ENCODE measurements at places on chromosomes 4 and X.
A peak's percentile ranks its signal among the peaks of the same experiment; 100 is the strongest.

GRCh38 chrX:19370061-19370460 is 26.3 kb downstream of the PDHA1 start:
- no peak for DNase-seq

DNA sequence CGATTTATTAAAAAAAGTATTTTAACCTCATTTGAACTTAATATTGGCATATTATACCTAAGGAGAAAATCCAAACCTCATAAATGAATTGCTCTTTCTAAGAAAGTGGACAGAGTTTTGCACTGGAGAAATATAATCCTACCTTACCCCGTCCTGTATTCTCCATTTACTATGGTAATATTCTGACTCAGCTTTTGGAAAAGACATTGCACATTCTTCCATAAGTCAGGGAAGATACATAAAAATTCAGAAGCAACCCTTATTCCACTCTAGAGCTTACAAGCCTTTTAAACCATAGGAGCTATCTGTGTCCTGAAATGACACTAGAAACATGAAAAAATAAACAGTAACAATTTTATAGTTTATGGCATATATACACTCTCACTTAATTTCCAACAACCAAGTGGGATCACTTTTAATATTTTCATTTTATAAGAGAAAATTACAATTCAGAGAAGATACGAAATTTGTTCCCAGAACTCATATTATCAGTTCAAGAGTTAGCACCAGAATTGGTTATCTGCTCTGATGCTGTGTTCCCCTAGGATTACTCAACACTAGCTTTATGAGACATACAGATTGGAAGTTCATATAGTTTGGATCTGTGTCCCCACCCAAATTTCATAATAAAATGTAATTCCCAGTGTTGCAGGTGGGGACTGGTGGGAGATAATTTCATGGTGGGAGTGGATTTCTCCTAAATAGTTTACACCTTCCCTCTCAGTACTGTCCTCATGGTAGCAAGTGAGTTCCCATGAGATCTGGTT is 359.4 kb downstream of the ARAP2 start:
- no peak for DNase-seq

DNA sequence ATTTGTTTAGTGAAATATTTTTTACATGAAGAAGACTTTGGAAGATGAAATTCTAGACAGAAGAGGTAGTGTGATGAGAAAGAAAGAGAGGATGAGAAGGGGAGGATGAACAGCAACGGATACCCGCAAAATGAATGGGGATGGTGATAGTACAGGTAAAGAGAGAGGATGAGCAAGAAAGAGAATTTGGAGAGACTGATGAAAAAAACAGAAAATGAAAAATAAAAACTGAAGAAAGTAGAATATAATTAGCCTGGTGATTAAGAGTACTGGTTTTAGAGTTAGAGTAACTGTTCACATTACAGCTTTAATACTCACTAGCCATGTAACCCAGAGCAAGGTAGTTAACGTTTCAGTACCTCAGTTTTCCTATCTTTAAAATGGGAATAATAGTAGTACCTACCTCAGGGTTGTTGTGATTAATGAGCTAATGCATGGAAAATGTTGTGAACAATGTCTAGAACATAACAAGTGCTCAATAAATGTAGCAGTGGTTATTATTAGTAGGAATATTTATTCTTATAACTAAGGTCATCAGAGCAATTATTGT is 54.9 kb upstream of the ANTXR2 start:
- DNase-seq = no peak

- DNase-seq = no peak
Measured at GRCh38 chr4:90456891-90457290, 329.7 kb downstream of the CCSER1 start.

GRCh38 chr4:173264245-173264644 is 69.9 kb downstream of the HMGB2 start:
- no peak for DNase-seq

- DNase-seq = no peak
Measured at GRCh38 chr4:6308899-6309643, 39.4 kb downstream of the WFS1 start.

GRCh38 chr4:99790796-99791617 is 25.6 kb upstream of the DAPP1 start:
- DNase-seq = no peak

DNA sequence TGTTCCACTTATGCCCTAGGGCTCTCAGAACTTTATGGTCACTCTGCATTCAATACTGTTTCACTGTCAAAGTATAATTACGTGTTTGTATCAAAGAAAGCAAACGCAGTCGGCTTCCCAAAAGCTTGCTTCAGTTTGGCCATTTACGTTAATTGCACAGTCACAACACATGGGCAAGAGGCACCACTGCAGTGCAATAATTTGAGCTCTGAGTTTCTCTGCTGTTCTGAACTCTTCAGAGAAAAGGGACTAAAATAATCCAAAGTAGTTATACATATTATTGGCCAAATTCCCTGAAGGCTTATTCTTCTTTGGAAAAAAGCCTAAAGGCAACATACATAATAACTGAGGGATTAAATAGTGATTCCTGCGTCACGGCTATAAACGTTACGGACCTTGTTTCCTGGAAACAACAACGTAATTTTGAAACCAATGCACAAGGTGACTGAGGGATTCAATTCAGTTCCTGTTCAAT is 51.3 kb downstream of the RNF150 start:
- DNase-seq = no peak

DNA sequence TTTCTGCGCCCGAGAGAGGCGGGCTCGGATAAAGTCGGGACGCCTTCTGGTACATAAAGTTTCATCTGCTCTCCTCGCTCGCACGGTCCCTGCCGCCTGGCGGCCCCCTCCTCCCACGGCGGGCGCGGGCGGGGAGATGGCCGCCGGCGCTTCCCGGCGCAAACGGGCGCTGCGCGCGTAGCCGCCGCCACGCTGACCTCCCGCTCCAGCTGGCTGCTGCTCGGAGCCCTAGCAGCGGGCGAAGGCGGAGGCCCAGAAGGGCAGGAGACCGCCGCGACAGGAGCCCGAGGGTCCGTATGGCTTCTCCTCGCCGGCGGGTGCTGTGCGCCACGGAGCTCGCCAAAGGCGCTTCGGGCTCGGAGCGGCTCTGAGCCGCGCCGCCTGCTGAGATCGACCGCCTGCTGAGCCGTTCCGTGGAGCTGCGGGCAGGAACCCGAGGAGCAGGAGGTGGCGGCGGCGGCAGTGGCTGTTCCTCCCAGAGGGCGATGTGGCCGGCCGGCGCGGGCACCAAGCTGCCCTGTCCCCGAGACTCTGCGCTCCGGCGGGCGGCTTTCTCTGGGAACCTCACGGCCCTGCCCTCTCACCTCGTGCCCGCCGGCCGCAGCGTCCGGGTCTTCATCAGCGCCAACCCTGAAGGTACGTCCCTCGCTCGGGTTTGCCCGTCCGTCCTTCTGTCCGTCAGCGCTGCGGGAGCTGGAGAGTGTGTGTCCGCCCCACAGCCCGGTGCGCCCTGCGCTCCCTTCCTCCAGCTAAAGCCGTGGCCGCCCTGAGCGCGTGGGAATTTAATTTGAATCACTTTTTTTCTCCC is at the start of gene NWD2:
Gene NWD2 (plus strand): TSS at position 161 of the 808 bp plus-strand sequence. CDS start 325 bp downstream, at position 486.
- DNase-seq = no peak

GRCh38 chrX:9267415-9267814 is 197.4 kb upstream of the TBL1X start:
- peak; percentile 1 for DNase-seq

GRCh38 chrX:36978886-36979285 is 29.3 kb upstream of the FAM47C start:
- DNase-seq = no peak

GRCh38 chr4:105633241-105633640 is 75.2 kb downstream of the INTS12 start:
- DNase-seq = peak; percentile 41

DNA sequence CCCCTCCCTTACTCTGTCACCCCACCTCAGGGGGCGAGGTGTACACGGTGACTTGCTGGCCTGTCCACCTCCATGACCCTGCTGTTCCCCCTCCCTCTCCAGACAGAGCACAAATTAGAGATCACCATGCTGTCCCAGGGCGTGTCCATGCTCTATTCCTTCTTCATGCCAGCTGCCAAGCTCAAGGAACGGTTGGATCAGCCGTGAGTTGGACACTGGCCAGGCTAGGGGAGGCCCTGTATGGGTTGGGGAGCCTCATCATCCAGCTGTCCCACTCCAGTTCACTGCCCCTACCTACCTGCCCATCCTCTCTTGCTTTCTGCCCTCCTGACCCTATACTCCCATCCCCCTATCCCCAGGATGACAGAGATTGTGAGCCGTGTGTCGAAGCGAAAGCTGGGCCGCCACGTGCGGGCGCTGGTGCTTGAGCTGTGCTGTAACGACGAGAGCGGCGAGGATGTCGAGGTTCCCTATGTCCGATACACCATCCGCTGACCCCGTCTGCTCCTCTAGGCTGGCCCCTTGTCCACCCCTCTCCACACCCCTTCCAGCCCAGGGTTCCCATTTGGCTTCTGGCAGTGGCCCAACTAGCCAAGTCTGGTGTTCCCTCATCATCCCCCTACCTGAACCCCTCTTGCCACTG is 3.9 kb upstream of the CDK16 start:
- DNase-seq = no peak

DNA sequence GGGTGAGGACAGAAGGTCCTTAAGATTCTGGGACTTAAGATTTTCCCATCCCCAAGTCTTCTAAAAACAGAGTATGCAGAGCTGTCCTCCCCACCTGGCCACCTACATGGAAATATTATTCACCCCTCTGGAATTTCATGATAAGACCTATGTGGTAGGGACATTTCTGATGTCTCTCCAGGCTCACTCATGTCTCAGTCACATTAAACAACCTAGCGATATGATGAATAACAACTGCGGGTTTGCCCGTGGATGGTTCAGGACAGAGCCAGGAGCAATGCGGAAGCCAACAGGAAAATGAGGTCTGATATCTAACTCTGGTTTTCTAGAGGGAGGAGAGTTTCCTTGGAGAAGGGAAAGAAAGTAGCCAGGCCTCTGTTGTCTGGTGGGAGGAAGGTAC is 47.4 kb downstream of the TEX13A start:
- peak; percentile 1 for DNase-seq

- DNase-seq = no peak
Measured at GRCh38 chr4:13627178-13627605, 333 bp downstream of the BOD1L1 start.

DNA sequence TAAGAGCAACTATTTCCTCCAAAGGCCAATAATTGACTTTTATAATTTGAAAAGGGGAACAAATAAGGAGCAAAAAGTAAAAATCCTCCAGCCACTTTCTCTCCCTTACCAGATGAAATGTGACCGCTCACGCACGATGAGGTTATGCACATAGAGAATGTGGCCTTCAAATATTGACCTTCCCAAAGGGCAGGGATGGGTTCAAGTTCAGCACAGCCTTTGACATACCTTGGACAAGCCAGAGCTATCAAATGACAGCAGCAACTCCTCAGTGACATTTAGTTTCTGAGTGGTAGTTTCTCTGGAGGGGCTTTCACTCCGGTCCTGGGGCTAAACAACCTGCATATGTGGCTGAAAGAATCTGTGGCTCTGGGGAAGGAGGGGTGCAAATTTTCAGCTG is 50.7 kb downstream of the AMOT start:
- DNase-seq = no peak

GRCh38 chr4:153927451-153927850 is 138.6 kb upstream of the SFRP2 start:
- no peak for DNase-seq

DNA sequence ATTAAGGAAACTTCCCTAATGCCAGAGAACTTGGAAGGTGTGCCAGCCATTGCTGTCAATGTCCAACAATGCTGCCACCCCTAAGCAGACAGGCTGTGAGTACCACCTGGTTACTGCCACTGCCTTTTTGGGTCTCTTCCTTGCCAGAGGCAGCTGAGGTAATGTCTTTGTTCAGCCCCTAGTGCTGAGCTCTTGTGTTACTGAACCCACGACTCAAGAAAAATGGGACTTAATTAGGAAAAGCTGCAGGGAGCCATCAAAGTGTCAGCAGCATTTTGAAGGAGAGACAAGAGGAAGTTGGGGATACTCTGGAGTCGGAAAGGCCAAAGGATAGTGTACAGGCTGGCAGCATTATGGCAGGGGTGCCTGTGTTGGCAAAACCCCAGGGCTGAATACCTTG is 283.7 kb downstream of the AFF2 start:
- DNase-seq = no peak

DNA sequence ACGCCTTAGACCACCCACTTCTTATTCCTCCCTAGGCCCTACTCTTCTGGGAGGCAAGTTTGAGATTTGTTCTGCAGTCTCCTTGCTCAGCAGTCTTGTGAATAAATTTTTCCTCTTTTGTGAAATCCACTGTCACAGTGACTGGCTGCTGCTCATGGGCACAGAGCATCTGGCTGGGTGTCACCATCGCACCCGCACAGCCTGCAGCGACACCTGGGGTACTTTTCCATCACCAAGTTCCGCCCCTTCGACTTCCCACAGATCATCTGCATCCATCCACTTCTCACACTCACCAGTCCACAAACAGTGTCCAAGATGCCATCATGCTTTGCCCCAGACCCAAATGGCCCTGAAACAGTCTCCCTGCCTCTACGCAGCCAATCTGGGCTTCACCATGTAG is 36.4 kb upstream of the AFAP1 start:
- no peak for DNase-seq

GRCh38 chrX:13200398-13200797 is 119.5 kb downstream of the ATXN3L start:
- DNase-seq = no peak

DNA sequence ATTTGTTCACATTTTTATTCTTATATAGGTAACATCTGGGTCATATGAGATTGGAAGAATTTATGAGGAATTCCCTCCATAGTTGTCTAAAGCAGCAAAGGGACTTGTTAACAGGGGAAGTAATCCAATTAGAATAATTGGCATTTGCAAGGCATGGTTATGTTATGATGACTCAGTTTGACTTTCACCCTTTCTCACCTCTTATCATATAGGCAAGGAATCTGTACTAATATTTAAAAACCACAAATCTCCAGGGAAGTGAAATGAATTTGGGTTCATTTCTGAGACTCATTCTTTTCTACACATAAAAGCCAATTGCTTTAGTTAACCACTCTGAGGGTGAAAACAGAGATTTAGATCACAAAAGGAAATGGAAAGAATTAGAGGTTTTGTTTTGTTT is 281.5 kb upstream of the DKK2 start:
- no peak for DNase-seq
